ENCODE measurements at places on chromosomes 6 and 20.
A peak's percentile ranks its signal among the peaks of the same experiment; 100 is the strongest.

GRCh38 chr6:35647400-35647799, 41.3 kb downstream of the FKBP5 start:
- no peak for DNase-seq

GRCh38 chr6:33419580-33420490, at the start of gene SYNGAP1:
Gene SYNGAP1 (plus strand): TSS chr6:33420065. CDS start chr6:33420265, 200 bp downstream.
- DNase-seq, result no peak

GRCh38 chr20:13800728-13801134, 15.9 kb downstream of the NDUFAF5 start:
- DNase-seq, result no peak

- no peak for DNase-seq
These were observed 34.9 kb upstream of the FOXC1 start for GRCh38 chr6:1574890-1575209.

DNA sequence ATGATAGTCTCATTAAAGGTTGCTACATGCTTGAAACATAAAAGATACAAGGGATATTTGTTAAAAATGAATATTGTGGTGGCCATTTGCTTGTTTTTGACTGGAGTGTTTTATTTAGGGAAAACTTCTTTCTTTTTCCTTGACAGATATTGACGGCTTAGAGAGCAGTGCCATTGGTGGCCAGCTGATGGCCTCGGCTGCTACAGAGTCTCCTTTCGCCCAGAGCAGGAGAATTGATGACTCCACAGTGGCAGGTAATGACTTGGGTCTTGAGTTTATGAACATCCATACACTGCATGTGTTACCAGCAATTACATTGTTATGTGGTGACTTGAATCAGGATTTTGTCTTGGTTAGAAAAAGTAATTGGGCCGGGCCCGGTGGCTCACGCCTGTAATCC, 67.5 kb upstream of the PBOV1 start:
- no peak for DNase-seq

- DNase-seq, result no peak
These were observed 67.8 kb upstream of the LTV1 start for GRCh38 chr6:143775336-143775735.

DNA sequence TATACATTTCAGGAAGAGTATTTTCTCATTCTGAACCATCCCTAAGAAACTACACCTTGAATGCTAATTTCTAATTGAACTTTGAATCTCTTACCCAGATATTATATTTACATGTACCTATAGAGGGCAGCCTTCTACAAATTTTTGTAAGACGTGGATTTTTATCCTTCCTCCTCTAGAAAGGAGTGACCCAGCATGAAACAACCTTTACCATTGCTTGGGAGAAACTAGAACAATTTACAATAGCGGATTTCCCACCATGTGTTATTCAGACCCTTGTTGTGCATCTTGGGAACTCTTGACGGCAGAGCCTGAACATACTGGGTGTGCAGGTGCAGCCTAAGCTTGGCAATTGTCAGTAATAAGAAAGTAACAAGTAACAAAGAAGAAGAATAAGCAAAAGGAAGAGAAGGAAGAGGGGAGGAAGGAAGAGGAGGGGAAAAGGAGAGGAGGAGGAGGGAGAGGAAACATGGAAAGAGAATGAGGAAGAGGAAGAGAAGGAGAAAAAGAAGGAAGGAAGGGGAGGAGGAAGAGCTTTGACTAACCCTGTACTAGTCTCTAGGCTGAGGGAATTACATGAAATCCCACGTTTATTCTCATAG, 10.8 kb upstream of the TAAR1 start:
- DNase-seq, result no peak

- no peak for DNase-seq
These were observed 289.3 kb downstream of the KIF16B start for GRCh38 chr20:16283978-16284377.

- DNase-seq, result no peak
These were observed 46.3 kb upstream of the PTPRT start for GRCh38 chr20:43235998-43236397.

DNA sequence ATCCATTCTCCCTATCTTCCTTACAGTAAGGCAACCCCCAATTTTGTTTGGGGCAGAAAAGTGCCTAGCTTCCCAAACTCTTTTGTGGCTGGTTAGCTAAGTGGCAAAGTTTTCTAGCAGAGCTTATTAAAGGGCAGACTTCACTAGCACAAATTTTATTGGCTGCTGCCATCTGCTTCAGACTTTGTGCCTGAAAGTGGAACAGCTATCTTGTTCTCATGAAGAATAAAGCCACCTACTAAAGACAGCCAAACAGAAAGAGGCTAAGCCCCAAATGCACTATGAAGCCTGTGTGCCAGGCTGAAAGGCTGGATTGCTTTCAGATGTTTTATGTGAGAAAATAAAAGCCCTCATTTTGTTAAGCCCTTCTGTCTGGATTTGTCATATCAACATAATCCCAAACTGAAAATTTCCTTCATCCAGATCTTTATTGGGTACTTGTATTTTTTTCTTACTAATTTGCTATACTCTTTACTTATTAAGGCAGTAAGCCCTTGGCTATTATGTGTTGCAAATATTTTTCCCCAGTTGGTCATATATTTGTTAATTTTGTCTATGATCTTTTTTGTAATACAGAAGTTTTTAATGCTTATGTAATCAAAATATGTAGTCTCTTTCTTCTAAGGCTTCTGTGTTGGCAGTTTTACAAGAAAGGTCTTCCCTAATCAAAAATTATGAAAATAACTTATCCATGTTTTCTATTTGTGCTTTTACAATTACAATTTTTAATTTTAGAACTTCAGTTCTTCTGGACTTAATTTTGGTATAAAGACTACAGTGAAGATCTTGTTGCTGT, 191.1 kb downstream of the TASP1 start:
- no peak for DNase-seq

- no peak for DNase-seq
These were observed 79.7 kb downstream of the MMS22L start for GRCh38 chr6:97203343-97203742.

- DNase-seq, result no peak
These were observed 219.7 kb downstream of the FARS2 start for GRCh38 chr6:5481033-5481432.

DNA sequence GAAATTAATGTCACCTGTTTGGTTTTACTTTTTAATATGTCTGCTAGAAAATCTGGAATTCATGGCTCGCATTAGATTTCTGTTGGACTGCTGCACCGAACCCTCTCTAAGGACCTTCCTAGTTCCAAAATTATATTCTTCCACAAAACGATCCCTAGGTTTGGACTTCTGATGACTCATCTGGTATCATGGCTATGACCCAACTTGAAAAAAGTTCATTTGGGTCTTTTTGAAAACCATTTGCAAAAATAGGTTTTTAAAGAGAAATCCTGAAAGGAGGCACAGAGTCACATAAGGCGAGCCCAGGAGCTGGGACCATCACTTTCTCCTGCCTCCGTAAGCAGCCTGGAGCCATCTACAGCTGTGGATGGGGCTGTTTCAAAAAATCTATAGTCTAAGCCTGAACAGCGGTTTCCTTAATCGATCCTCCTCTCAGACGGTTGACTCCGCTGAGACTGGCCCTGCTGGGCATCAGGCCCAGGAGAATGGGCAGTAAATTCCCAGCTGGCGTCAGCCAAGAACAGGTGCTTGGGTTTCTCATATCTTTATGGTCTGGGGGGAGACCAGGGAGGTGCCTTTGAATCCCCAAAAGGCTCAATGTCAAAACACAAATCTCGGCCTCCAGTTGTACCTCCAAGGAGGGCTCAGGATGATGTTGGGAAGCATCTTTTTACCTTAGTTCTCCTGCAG, 44.6 kb downstream of the SLC24A3 start:
- no peak for DNase-seq

- DNase-seq, result no peak
These were observed 5.9 kb upstream of the BCAS1 start for GRCh38 chr20:54076259-54076658.

- DNase-seq, result no peak
These were observed 1.3 kb downstream of the KPNA5 start for GRCh38 chr6:116682334-116682712.

- DNase-seq, result peak; percentile 56
These were observed 129.1 kb upstream of the SMLR1 start for GRCh38 chr6:130697995-130698535.

All from stimulated activated CD4-positive, alpha-beta T cell treated with anti-CD3 and anti-CD28 coated beads, Interleukin-12 subunit alpha, Interleukin-12 subunit beta, amount 100 ng/mL, for 24 hours (primary cell).